Activated naive CD8-positive, alpha-beta T cell treated with anti-CD3 and anti-CD28 coated beads, Interleukin-2, amount 50 U/mL, for 16 hours (primary cell): ENCODE measurements at places on chromosomes 7 and 10.

GRCh38 chr7:117164620-117165019 is 158.2 kb downstream of the WNT2 start:
- no peak for DNase-seq

DNA sequence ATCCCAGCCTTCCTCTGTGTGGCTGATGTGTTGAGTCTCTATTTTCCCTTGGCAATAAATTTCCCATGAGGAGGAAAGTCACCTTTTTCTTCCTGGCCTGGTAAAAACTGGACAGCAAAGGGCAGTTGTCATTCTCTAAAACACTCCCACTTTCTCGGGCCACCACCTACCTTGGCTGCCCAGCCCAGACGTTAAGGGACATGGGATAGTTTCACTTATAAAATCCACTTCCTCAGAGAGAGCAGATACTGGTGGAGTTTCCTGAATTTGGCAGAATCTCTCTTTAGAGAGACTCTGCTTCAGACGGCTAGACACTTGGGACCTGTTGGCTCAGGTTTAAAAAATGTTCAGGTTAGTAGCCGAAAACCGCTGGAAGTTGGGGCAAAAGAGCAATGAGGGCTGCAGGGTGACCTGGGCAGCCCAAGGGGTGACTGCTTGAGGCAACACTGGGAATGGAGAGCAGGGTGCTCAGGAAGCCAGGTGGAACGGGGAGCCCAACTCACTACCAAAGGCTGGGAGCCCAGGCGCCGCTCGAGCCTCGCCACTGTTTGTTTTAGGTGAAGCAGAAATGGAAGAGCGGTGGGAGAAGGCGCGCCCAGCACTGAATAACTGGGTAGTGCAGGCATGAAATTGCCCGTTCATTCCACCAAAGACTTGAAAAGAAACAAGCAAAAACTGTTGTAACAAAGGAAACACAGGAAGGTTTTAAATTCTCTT is 186.1 kb downstream of the TRIL start:
- no peak for DNase-seq

GRCh38 chr10:97066877-97067555 is 118.7 kb downstream of the SLIT1 start:
- no peak for DNase-seq

GRCh38 chr7:19815546-19815945 is 42.1 kb upstream of the TMEM196 start:
- no peak for DNase-seq

DNA sequence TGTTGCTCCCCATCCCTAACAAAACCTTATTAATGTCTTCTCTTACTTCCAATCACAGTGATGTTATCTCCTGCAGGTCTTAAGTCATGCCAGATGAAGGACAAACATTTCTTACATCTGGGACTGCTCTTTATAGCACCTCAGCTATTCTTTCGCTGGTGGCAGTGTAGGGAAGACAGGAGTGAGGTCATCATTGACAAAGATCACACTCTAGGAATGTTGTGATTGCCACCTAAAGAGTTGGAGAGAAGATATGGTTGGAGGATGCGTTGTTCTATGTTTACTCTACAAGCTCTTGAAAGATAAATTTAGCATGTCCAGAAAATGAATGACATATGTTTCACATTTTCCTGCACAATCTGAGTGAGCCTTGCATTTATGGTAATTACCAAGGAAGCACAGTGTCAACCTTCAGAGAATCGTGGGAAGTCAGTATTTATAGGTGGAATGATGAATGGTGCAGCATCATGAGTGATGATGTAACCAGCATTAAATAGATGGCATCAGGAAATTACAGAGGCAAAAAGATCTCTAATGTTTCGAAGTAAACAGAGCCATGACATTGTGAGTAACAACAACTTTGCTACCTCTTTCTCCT is 188.1 kb upstream of the STEAP1 start:
- DNase-seq, result no peak

DNA sequence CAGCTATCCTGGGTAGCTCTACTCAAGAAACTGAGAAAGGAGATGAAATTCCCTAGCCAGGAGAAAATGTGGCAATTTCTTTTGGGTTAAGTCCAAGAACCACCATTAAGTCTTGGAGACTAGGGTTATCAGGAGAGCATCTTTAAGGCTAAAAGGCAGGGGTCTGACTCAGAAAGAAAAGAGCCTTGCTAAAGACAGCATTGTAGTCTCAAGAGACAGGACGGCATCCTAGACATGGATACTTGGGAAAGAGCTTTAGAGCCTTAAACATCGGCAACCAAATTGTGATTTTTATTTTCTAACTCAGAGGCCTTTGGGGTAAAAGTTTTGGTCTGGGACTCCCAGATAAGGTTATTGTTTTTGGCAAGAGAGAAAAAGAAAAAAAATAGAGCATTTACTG is 83.1 kb downstream of the FAS start:
- DNase-seq, result no peak

DNA sequence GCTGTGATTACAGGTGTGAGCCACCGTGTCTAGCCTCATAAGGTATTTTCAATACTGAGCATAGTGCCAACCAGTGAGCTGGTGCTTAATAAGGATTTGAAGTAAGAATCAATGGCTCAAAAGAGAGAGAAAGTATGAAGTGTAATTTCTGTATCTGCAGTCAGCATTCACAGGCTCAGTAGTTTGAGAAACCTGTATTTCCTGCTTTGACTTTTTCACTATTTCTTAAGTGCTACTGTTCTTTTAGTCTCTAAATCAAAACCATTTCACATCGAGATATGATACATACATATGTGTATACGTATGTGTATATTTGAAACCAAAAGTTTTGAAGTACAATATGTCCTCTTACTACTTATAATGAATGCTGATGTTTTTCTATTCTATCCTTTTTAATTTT is 189.9 kb downstream of the PPP1R9A start:
- no peak for DNase-seq

- no peak for DNase-seq
Measured at GRCh38 chr7:67392596-67393438, 396.2 kb downstream of the TYW1 start.

- no peak for DNase-seq
Measured at GRCh38 chr10:62384447-62385081, 10.4 kb downstream of the ZNF365 start.

DNA sequence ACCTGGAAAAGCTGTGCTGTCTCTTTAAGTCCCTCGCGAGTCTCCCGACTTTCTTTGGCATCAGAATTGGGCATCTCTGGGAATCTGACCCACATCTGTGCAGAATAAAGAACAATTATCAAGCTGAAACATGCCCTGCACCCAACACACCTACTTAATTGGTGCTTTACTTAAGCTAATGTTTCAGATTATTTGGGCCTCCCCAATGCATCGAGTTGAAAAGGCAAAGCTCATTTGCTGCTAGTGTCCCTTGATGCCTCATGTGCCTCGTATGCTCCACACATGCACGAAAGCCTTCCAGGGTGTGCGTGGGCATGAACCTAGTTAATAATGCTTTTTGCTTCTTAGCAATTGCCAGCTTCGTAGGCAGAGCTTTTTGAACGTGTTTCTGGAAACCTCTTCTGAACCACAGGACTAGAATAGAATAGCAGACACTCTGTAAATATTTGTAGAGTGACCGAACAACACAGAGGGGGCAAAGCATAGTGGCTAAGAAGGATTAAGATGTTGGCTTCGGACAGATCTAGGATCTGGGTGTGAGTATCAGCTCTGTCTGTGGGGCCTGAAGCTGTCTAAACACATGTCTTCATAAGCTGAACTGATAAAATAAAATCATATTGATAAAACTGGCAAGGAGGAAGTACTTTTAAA is 26.7 kb upstream of the FGFR2 start:
- DNase-seq, result no peak

DNA sequence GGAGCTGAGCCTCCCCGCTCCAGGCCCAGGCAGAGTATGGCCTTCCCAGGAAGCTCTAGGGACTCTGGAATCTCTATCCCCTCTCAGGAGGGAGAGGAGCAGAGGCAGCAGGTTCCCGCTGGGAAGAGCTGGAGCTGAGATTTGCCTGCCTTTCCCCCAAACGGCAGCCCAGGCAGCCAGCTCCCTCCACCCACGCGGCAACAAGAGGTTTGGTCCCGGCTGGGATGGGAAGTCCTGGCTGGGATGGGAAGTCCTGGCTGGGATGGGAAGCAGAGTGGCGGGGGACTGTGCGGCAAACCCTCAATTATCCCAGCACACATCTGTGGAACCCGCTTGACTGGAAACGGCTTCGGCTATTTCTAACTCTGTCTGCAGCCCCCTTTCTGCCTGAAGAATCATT is 223.0 kb downstream of the ELFN1 start:
- DNase-seq, result no peak

DNA sequence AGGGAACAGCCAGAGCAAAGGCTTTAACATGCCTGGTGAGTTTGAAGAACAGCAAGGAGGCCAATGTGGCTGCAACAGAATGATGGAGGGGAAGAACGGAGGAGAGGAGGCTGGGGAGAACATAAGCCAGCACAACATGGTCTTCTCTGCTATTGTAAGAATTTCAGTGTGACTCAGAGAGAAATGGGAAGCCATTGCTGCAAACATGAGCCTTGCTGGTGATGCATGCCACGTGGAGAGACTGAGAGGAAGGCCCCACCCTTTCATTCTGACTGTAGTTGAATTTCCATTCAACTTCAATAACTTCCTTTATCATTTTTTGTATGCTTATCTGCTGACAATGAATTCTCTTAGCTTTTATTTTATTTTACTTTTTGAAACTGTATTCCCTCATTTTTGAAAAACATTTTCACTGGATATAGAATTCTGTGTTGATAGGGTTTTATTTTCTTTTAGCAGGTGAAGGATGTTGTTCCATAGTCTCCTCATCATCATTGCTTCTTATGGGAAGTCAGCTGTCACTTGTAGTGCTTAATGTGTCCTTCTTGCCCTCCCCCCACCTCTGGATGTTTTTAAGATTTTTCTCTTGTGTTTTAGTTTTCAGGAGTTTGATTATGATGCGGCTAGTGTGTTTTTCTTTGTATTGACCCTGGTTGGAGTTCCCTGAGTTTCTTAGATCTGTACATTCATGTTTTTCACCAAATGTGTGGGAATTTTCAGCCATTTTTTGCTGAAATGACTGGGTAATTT is 46.4 kb upstream of the LEP start:
- DNase-seq, result no peak

DNA sequence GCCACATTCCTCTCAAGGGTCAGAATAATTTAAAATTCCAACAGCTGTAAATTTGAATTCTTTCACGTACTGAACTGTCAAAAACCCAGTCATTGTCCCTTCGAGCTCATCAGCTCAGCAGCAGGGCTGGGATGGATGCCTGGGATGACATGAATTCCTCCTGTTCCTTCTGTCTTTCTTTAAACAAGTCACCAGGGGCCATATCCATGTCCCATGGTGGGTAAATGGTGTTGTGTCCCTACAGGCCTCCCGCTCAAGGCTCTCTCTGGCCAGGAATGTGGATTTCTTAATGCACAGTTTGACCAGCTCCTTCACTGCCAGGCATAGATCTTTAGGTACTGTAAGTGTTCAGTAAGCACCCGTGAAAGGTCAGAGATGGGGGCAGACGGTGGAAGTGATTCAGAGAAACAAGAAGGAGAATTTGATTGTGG is 13.8 kb upstream of the TECPR1 start:
- no peak for DNase-seq

DNA sequence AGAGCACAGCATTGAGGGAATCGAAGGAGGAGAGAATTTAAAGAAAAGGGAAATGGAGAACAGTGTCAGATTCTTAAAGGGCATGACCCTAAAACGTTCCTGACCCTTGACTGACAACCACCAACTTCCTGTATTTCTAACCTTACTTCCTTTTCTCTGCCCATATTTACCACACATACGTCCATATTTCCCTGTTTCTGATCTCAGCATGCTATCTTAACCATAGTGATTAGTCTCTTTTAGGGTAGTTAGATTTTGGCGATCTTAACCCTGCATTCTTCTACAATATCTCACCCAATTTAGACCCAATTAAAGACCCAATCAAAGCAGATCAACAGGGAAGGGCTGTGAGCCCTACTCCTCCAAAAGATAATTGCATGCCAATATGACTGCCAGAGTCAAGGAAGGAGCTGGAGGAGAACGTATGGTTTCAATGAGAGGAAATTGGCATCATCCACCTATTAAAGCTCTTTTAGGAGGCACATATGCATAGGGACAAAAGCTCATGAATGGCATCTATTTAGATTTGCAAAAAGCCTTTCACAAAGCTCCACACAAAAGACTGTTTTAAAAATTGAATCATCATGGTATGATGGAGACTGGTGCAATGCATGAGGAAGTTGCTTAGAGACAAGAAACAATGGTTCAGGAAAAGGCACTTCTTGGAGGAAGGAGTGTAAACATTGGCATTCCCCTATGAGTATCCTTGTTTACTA is 49.0 kb upstream of the ARHGAP12 start:
- DNase-seq, result no peak

DNA sequence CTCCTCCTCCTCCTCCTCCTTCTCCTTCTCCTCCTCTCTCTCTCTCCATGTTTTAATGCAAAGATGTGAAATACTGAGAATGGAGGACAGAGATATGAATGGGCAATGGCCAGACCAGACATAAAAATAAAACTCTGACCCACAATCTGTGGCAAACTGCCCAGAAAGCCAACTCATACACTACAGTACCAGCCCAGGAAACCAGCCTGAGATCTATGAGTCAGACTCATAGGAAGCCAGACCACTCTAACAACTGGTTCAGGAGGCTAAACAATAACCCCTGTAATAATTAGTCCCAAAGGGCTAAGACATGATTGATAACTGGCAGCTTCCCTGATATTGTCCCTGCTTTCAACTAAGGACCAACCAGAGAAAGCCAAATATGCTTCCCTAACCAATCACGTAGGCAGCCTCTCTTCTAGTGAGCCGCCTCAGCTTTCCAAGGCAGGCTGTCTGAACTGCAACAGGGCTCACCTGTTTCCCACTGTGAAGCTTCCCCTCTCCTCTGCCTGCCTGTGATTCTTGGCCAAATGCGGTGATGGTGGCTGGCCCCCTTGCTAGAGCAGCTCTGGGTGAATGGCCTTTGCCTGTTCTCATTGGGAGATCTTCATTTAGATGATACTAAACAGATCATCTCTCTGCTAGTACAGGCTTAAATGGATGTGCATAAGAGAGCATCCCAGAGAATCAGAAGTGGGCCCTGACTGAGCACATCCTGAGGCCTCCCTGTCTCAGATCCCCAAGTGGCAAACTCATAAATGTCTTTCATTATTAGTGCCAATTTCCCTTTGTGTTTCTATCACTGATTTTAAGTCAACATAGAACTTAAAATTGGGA is 817.6 kb downstream of the TNS3 start:
- DNase-seq, result no peak

DNA sequence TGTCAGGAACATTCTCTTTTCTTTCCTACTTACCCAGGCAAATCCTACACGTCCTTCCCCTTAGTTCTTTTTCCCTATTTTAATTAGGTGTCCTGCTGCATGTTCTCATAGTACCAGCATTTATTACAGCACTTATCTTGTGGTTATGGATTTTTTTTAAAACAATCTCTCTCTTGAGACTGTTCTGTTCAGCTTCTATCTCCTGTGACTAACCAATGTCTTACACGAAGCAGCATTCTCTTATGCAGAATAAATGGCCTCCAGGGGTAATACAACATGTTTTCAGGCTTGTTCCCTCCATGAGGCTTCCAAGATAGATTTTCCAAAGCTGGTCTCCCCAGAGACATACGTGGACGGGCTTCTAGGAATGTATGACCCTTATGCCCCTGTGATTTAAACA is 1096.1 kb upstream of the CELF2 start:
- DNase-seq, result no peak

GRCh38 chr10:131872011-131872826 is 28.6 kb upstream of the PPP2R2D start:
- DNase-seq, result no peak
